Inflammatory macrophage treated with lipopolysaccharide for 4 hours (primary cell): ENCODE measurements at places on chromosomes 2 and 18.

GRCh38 chr2:142254031-142254430 is 123.2 kb upstream of the LRP1B start:
- no peak for DNase-seq

GRCh38 chr18:8847066-8847755 is 141.9 kb downstream of the MTCL1 start:
- DNase-seq = no peak

DNA sequence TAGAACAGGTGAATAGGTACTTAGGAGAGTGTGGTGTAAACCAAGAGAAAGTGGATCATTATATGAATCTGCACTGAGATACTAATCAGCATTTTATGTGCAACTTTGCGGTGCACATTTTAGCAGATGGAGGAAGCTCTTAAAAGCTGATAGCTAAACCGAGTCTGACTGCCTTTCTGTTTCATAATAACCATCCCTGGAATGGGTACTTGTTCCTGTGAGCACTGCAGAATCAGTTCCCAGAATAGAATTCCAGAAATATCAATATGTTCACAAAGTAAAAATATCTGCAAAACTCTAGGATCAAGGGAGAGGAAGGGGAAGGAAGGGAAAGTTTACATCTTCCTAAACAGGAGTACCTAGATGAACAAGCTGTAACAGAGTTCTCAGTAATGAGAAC is 432.2 kb upstream of the HNRNPA3 start:
- DNase-seq = no peak

- no peak for DNase-seq
Measured at GRCh38 chr2:132849118-132849517, 179.1 kb upstream of the LYPD1 start.

DNA sequence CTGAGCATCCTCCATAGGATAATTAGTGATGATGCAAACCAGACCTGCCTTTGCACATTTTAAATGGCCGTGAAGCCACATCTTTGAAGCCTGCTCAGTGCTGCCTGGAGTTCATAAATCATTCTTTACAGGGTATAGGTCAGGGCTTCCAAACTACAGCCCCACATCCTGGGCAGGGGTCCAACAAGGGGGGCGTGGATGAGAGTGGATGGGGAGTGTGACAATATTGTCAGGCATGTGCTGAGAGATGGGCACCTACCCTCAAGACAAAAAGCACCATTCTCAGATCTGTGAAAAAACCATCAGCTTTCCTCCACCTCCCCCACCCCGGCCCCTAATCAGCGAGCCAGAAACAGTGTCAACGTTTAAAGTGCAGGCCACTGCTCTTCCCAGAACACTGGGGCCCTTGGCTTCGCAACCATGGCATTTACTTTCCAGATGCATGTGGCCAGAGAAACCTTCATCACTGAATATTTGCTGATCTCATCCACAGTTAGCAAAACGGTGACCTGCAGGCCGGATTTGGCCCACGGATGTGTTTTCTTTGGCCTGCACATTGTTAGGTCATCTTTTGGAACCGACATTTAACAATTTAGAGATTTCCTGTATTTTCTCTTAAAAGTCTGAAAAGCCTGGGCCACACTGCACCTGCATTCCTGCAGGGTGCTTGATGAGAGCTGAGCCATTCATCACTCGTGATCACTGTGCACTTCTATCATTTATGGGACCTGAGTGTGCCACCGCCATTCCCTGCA is 130.7 kb downstream of the ANKRD44 start:
- DNase-seq = no peak

GRCh38 chr18:21903709-21904108 is 163.1 kb downstream of the MIB1 start:
- DNase-seq = no peak

DNA sequence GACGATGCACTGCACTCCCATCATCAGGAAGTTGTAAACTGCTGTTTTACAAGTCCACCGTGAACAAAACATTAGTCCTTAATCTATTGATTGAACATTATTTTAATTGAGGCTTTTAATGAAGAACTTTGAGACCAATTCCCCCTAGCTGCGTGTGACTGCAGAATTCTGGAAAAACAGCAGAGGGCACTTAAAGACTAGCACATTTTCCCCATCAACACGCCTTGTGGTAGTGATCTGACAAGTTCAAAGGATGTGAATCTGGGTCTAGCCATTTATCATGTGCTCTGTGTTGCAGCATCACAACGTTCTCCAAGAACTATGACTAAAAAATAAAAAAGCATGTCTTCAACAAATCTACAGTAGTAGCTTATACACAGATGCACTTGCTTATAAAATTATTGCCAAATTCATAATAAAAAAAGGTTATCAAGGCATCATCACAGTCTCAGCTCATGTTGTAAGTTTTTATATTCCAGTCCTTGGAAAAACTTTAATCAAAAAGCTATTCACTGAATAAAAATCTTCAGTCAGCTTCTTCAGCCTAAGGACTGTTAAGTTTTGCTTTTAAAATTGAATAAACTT is 35.8 kb downstream of the SKOR2 start:
- DNase-seq = peak; percentile 35

- no peak for DNase-seq
Measured at GRCh38 chr2:233365861-233366520, 11.7 kb downstream of the DGKD start.

DNA sequence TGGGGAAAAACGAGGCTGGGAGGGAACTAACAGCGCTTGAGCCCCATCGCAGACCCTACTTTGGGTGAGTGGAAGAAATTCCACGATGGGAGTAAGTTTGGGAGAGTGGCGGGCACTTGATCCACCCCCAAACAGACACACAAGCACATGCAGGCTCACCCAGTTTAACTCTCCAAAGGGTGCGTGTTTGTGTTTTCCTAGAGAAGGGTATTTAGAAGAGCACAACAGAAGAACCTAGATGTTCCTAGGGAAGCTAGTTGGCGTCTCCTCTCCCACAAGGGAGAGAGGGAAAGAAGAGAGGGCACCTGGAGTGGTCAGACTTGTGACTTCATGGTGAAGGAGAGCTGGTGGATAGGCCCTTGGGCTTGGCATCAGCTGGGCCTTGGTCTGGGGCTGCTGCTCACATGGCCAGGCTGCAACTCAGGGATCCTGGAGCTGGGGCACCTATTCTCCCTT is 3.2 kb downstream of the GATA6 start:
- DNase-seq = no peak

GRCh38 chr2:169114056-169114455 is 44.7 kb downstream of the DHRS9 start:
- peak; percentile 80 for DNase-seq

- no peak for DNase-seq
Measured at GRCh38 chr2:158931572-158931971, 36.9 kb upstream of the TANC1 start.

- DNase-seq = peak; percentile 87
Measured at GRCh38 chr2:226791487-226792081, 8.0 kb downstream of the IRS1 start.

GRCh38 chr2:10079870-10080535 is at the start of gene CYS1:
CYS1 (minus strand) TSS chr2:10080411; CDS start chr2:10080223, 188 bp downstream.
- peak; percentile 13 for DNase-seq

GRCh38 chr2:239229545-239230279 is 171.1 kb downstream of the HDAC4 start:
- DNase-seq = no peak

GRCh38 chr2:63763391-63763941 is 78.2 kb upstream of the UGP2 start:
- DNase-seq = no peak

DNA sequence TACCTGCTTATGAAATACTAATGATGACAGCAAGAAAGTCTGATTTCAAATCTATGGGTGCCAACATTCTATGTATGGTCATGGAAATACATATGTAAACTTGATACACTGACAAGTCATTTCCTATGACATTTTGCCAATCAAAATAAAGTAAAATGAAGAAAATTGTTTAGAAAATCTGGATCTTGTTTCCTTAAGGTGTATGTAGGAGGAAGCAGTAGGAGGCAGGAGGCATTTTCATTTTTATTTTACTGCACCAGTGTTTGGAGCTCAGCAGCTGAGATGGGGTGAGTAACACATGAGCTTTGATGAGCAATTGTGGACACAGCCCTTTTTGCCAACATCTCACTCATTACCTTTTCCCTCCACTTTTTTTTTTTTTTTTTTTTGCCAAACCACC is 167.0 kb downstream of the AFF3 start:
- DNase-seq = no peak

- DNase-seq = no peak
Measured at GRCh38 chr18:6396276-6396675, 18.4 kb downstream of the L3MBTL4 start.

- DNase-seq = no peak
Measured at GRCh38 chr2:149720615-149721014, 133.0 kb upstream of the MMADHC start.
